ENCODE measurements at places on chromosomes 7 and 10. TPM values are rescaled to one million over a fixed set of nuclear protein-coding genes. Genes with fewer than 3 reads are reported as not detected.

DNA sequence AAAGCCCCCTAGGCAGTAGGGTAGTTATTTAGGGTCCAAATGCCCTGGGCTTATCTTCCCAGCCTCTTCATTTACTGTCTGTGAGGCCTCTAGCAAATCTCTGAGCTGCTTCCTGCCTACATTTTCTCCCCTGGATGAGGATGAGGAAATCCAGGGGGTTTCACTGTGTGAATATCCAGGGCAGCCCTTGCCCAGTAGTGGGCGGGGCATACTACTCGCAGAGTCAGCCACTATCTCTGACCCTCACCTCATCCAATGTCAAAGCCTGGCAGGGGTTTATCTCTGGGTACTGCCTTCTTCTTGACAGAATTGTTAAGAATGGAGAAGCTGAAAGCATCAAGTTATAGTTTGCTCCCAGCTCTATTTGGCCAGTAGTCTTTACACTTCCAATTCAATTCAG is 48.9 kb downstream of the CUZD1 start:
- DNase-seq = no peak

GRCh38 chr7:149261316-149261828 is 624 bp upstream of the ZNF783 start:
- DNase-seq = no peak

DNA sequence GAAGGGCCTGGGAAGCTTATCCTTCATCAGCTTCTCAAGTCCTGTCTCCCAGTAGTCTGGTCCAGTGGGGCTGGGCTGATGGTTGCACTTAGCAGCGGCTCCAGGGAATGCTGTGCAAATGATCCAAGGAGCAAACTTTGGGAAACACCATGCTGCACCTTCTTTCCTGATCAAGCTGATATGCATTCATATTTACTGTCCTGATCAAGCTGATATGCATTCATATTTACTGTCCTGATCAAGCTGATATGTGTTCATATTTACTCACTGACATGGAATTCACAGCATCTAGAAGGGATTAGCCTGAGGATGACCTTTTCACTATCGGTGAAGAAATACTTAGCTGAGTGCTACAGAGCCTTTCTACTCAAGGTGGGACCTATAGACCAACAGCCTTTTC is 330.7 kb downstream of the BMPER start:
- no peak for DNase-seq

The IDI2 gene
- not detected for total RNA-seq

The NEUROD6 gene
- total RNA-seq = not detected

DNA sequence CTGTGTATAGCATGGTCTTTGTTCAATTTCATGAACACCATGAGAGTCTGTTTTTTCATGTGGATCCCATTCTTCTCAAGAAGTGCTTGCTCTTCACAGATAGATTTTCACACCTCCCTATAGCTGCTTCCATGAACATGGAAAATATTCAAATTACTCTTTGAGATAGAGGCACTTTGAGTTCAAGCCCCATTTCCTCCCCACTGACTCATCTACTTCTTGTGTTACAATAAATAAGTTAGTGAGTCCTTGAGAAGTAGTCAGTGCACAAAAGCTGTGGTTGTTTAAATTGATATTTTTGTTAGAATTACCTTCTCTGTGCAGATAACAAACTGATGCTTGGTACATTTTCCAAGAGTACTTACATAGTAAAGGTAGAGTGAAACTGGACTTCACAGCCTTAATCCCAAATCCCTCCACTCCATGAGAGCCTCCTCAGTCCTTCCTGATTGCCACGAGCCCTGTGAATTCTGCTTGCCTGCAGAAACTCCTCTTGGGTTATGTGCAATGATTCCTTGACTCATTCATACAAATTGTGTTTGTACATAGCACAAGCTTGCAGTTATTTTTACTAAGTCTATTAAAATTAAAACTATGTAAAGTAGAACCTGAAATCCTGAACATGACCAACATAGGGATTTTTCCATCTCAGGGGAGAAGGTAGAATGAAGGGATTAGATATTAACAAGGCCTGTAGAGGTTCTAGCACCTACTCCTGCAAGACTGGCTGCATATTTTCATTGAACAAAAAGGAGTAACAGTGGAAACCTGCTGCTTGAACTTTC is 496.2 kb downstream of the TNS3 start:
- DNase-seq = no peak

GRCh38 chr10:14383266-14383665 is 52.5 kb upstream of the FRMD4A start:
- DNase-seq = no peak

DNA sequence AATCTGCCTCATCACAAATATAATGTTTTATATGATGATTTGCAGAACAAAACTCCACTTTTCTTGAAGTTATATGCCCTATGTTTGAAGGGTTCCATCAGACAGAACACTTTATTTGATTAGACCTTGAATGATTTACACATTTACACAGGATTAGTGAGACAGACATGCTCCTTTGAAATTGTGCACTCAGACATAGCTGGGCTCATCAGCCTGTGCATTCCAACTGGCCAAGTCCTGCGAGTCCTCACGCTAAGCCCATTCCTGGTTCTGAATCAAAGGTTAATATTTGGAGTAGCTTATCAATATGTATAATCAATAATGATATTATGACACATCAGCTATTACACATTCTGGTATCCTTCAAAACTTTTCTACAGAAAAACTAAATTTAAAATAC is 173.6 kb downstream of the MBL2 start:
- peak; percentile 51 for DNase-seq

DNA sequence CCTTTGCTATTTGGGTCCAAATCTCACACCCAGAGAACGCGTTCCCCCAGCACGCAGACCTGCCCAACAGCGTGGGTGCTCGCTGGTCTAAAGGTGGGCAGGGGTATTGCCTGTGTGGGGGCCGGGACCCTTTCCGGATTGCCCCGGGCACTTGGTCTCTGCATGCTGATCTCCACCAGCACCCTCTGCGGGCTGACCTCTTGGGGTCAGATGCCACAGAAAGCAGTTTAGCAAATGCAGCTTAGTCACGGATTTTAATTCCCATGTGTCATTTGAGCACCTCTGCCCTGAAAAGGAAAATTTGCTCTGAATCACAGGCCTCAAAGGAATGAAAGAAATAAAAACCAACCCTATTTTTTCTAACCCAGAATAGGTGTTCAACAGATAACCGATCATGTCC is 46.7 kb downstream of the PKD1L1 start:
- DNase-seq = no peak

The GJD4 gene
- total RNA-seq = not detected

- DNase-seq = no peak
These were observed 688.1 kb downstream of the LRMDA start for GRCh38 chr10:76119515-76119914.

GRCh38 chr10:129438024-129438423 is 29.0 kb upstream of the MGMT start:
- no peak for DNase-seq
